ENCODE measurements at places on chromosomes 7 and 10.

DNA sequence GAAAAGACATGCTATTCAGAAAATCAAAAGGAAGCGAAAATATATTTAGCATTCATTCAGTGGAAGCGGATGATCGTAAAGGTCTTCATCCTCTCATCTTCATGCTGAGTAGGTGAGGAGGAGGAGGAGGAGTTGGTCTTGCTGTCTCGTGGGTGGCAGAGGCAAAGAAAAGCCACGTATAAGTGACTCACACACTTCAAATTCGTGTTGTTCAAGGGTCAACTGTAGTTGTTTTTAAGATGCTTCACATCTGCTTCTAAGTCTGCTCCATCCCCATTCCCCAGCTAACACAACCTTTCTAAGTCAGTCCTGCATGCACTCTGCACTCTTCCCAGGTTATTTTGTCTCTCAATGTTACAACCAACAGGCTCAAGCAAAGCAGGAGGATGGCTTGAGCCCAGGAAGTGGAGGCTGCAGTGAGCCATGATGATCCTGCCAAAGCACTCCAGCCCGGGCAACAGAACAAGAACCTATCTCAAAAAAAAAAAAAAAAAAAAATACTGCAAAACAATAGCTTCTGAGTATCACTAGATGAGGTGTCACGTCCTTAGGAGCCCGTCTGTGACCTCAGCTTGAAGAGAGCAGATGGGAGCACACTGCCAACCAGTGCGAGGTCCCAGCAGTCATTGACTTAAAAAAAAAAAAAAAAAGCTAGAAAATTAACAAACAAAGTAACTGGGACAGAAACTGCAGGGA, 70.5 kb downstream of the SFMBT2 start:
- DNase-seq = no peak

DNA sequence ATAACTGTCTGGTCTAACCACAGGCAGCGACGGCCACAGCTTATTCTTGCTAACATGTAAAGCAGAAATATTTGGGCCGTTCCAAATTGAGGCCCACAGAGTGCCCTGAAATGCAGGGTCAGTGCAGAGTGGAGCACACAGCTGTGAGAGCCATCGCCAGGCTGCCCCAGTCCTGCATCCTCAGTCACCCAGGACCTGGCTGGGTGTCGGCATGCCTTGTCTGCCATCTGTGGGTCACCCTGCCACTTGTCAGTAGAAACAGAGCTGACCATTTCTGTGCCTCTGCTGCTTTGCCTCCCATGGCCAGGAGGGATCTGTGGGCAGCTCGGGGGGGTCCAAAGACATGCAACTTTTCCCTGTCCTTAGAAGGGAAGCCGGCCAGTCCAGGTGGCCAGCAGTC, 57.3 kb upstream of the BTBD16 start:
- no peak for DNase-seq

GRCh38 chr10:28139138-28139537, 140.3 kb upstream of the ODAD2 start:
- DNase-seq = no peak

- DNase-seq = peak; percentile 4
Observed at GRCh38 chr10:98055841-98056516, 25.6 kb upstream of the CRTAC1 start.

DNA sequence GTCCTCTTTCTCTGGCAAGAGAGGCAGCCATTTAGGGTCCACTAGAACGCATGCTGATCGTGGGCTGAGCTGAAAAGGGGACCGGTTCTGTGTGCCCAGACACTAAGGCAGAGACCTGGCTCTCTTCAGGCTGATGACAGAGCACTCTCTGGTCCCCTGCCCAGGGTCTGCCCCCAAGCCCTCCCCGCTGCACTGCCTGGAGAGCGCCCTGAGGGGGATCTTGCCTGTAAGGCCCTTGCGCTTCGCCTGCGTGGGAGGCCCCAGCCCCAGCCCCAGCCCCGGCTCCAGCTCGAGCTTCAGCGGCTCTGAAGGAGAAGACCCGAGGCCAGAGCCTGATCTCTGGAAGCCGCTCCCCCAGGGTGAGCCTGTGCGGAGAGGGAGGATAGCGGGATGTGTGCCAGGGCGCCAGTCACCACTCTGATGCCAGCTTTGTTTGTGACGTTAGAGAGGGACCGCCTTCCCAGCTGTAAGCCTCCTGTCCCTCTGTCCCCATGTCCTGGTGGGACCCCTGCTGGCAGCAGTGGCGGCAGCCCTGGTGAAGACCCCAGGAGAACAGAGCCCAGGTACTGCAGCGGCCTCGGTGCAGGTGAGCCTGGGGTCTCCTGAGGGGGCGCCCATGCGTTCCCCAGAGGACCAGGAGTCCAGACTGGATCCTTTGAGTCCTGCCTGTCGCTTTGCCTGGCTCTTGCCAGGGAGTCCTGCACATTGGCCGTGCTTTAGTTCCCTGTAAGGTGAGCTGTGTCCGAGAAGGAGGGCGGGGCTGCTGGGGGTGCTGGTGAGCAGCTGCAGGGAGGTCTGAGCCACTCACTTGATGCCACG, 43.2 kb downstream of the ZNF467 start:
- DNase-seq = no peak

DNA sequence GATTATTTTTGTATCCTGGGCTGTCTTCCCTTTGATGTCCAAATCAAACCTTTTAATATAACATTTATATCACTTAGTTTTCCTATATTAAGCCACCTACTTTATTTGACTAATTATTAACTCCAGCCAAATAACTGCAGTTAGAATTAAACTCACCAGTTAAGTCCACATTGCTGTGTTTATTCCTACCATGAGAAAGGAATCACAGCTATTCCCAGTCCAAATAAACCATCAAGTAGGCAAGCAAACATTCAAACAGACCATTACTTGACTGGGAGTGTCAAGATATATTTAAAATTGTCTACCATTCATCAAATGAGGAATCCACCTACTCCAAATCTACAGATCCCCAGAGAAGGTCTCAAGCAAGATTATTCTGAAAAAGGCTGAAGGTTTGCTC, 22.4 kb downstream of the PDE1C start:
- no peak for DNase-seq

GRCh38 chr10:97178074-97178473, 7.7 kb downstream of the SLIT1 start:
- DNase-seq = no peak

- no peak for DNase-seq
Observed at GRCh38 chr7:117195361-117196029, 127.4 kb downstream of the WNT2 start.

GRCh38 chr7:72446591-72447462, 34.7 kb upstream of the CALN1 start:
- no peak for DNase-seq

DNA sequence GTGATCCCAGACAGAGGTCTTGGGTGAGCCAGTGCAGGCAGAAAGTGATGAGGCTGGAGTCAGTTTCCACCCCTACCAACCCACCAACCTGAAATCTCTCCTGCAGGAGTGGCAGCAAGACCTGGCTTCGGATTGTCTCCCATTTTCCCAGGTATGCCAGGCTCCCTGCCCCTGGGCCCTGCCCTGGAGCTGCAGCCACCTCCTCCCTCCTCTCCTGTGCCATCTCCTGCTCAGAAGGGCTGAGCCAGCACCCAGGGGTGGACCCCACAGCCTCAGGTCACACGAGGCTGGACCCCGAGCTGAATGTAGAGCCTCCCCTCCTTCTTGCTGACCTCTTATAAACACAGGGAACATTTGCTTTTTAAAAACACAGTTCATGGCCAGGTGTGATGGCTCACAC, 17.0 kb upstream of the LIMK1 start:
- DNase-seq = no peak

DNA sequence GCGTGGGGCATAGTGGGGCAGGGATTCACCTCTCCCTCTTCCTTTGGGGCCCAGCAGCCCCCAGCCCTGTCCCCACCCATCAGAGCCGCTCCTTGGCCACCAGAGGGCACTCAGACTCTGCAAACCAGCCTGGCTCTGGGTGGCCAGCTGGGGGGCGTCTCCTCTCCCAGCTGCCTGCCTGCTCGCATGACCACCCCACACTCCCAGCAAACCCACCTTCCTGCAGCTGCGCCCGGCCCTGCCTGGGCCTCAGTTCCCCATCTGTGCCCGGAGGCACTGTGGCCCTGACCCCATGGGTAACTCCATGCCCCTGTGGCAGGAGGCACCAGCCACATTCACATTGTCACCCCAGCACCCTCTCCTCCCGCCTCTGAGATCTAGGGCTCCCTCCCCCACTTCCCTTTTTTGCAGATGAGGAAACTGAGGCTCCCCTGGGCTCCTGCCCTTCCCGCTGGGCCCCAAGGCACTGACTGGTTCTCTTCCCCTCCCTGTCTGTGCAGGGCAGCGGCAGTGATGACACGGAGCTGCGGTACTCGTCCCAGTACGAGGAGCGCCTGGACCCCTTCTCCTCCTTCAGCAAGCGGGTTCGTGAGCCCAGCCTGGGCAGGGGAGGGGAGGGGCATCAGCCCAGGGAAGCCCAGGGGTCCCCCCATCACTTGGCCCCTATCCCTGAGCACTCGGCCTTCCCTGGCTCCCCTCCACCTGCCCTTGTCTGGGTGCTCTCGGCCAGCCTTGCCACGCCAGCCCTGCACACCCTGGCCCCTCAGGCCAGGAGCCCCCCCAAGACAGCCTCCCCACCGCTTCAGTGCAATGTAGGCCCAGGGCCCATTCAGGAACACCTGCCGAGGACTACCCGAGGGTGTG, 6.9 kb upstream of the SH2B2 start:
- peak; percentile 44 for DNase-seq

DNA sequence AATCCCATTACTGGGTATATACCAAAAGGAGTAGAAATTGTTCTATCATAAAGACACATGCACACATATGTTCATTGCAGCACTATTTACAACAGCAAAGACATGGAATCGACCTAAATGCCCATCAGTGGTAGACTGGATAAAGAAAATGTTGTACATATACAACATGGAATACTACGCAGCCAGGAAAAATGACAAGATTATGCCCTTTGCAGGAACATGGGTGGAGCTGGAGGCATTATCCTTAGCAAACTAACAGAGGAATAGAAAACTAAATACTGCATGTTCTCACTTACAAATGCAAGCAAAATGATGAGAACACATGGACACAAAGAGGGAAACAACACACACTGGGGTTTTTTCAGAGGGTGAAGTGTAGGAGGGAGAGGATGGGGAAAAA, 300.2 kb downstream of the BAMBI start:
- DNase-seq = no peak

DNA sequence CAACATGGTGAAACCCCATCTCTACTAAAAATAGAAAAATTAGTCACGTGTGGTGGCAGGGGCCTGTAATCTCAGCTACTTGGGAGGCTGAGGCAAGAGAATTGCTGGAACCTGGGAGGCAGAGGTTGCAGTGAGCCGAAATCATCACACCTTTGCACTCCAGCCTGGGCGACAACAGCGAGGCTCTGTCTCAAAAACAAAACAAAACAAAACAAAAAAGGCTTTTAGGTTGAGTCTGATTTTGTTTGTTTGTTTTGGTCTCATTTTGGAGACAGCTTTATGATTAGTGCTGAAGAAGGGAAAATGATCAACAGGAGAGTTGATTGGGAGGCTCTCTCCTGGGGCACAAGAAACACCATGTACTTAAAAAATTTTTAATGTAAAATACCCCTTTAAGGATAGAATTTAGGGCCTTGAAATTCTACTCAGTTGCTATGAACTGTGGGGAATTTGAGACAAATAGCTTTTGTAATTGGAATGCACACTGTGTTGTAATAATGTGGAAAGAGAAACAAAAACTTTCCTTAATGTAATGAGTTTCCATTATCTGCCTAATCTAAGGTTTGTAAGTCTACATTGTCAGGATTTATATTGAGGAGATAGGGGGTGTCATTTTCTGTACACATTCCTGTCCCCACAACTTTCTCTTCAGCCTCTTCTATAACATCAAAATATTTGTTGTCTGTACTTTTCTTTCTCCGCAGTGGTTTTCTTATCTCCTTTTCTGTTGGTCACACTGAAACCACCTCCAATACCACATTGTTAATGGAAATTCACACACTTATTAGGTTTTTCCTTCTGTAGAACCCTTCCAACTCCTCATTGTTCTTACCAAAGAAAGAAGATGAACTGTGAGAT, 41.3 kb downstream of the ARID5B start:
- DNase-seq = no peak

GRCh38 chr10:27099916-27100812, at the start of gene ANKRD26:
ANKRD26 (minus strand) TSS chr10:27100494; CDS start chr10:27100326, 168 bp downstream.
- peak; percentile 93 for DNase-seq

DNA sequence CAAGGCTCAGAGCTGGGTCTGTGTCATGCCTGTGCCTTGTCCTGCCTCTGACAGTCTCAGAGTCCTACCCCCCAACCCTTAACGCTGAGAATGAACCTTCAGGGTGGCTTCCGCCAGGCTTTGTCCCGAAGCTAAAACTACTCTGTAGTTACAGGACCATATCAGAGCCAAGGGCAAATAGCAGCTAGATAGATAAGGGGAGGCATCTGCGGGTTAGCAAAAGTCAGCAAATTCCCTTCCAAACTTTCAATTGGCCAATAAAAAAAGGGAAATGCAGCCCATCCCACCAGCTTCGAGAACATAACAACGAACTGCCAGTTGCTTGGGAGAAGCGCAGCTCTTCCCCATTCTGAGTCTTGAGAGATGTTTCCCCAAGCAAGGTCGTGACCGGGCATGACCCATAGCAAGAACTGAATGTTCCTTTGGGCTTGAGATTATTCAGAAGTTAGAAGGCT, 17.7 kb downstream of the CCL24 start:
- DNase-seq = no peak

- no peak for DNase-seq
Observed at GRCh38 chr7:84469034-84469433, 274.4 kb upstream of the SEMA3A start.

- DNase-seq = no peak
Observed at GRCh38 chr7:131039355-131039762, 288.3 kb upstream of the MKLN1 start.

DNA sequence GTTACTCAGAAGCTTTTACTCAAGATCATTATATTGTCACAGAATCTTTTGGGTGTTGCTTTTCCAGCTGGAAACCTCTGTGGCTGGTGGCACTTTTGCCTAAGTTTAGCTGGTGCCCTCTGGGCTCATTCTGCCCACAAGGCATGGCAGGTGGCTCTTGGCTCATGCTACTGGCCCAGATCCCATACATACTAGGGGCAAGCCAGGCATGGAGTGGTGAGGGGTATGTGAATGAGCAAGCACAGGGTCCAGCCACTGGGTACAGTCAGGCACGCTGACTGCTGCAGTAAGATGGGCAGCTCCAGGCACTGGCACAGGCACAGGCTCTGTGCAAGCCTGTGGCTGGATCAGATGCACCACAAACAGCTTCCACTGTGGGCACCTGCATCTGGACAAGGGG, 375.0 kb upstream of the SEMA3C start:
- no peak for DNase-seq

GRCh38 chr10:84155521-84155920, 16.2 kb downstream of the GHITM start:
- no peak for DNase-seq

DNA sequence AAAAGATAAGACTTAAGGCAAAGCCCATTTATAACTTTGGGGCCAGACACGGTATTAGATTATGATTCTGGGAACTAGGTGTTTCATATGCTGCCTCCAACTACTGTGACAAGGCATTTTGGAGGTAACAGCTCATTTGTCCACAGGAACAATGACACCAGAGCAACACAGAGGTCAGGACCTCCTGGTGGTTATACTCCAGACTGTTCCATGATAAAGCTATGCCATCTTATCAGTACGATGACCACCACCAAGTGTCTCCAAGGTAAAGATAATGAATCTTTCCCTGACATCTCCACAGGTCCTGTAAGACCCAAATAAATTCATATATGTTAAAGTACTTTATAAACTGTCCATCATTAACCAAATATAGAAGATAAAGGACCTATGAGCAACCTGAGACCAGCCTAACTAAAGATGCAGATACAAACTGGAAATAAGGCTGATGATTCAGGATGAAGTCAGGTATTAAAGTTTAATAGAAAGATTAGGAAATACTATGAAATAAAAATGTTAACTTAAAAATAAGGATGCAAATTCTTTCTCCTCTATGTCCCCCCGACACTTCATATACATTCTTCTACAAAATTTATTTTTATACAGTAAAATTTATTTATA, 26.2 kb downstream of the CUL2 start:
- no peak for DNase-seq
